ENCODE measurements at places on chromosomes 16 and 17.

DNA sequence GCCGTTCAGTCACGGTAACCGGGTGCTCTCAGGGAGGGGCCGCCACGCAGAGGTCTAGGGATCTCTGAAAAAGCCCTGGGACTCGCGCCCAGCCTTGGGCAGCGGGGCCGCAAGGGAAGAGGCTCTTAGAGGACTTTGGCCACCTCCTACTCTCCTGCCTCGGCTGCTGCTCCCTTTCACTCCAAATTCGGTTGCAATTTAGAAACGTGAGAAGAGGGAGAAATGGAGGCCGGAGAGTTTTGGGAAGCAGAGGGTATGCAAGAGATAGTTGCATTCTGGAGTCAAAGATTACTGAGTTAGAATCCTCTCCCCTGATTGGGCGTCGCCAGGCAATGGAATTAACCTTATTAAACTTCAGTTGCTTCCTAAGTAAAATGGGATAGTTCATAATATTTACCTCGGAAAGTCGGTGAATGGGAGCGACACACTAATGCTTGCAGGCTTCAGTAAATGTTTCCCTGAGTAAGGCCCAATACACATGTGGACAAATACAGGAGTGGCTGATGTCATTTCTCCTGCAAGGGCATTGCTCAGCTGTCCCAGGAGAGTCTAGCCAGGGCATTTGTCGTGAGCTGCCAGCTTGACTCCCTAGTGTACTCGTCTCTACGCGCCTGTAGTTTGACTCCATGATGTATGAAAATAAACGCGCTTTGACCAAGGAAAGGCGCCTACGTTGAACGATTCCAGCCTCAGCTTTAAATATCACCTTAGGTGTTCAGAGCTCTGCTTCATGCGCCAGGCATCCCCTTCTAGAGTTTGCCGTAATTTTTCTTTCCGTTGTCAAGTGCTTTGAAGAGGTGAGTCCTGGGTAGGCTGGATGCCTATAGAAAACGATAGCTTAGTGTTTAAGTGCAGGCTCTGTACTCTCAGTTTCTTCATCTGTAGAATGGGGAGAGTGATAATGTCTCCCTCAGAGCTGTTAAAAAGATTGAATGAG is 667 bp downstream of the OGFOD1 start:
- no peak for DNase-seq

GRCh38 chr17:4162775-4163466 is 19.9 kb downstream of the CYB5D2 start:
- DNase-seq = no peak

DNA sequence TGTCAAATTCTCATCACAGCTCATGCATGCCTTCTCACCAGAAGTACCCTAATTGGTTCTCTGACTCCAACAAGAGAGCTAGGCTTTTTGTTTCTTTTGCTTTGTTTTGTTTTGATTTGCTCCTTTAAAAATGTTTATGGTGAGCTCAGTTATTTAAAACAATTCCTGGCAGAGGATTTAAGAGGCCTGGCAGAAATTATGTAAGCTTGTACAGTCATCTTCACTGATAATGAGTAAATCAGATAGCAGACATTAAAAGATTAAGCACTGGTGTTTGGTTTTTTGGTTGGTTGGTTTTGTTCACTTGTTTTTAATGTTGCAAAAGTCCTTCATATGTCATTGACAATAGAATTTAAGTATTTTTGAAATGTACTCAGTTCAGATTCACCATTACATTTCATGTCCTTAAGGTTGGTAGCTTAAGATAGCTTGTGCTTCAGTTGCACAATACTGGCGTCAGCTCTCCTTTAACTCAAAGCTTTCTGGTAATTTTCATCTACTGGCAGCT is 378.9 kb downstream of the CDH13 start:
- DNase-seq = no peak

- no peak for DNase-seq
Observed at GRCh38 chr16:13940397-13940933, 20.5 kb downstream of the ERCC4 start.

DNA sequence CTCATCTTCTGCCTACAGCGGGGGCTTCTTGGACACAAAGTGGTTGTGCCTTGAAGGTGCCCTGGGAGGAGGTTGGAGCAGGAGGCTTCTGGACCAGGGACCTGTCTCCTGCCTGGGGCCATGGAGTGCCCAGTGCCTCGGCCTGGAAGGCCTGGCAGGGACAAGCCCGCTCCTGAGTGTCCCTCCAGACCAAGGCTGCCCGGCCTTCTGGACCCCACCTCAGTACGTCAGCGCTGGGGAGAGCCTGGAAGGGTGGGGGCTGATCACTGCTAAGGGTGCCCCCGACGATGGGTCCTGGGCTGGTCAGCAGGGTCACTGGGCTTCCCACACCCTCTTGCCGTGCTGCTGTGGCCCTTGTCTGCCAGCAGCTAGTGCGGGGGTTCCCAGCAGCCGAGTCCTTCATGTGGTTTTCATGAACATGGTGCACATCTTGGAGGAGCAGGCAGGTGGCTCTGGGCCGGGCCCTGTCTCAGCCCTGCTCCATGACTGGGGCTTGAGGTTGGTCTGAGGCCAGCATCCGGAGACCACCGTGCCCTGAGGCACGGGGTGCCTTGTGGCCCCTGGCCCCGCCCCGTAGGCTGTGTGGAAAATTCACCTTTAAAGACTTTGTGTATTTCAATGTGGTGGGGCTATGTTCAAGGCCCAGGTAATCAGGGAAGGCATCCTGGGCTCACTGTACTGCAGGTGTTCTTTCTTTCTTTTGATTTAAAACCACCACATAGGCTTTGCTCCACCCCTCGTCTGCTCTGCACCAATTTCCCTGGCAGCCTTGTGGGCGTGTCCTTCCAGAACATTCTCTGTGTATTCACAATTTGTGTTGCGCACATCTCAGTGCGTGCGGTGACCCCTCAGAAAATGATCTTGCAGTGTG is 22.4 kb downstream of the MGRN1 start:
- DNase-seq = no peak

GRCh38 chr17:1070411-1070810 is 73.5 kb downstream of the TIMM22 start:
- no peak for DNase-seq

All from stimulated activated CD8-positive, alpha-beta memory T cell treated with anti-CD3 and anti-CD28 coated beads, Interleukin-7, amount 100 ng/mL, for 24 hours (primary cell).